ENCODE measurements at places on chromosomes 5 and 9. TPM values are rescaled to one million over a fixed set of nuclear protein-coding genes. Genes with fewer than 3 reads are reported as not detected.

Gene SOHLH1
- polyA plus RNA-seq = not detected

Gene TMEM171
- polyA plus RNA-seq = not detected

Gene WDR31
- polyA plus RNA-seq = 6.8 TPM

Gene ACTBL2
- polyA plus RNA-seq = not detected

Gene TNFSF8
- polyA plus RNA-seq = 16.9 TPM

Gene POU5F2
- polyA plus RNA-seq = 0.03 TPM

Gene SPINK6
- not detected for polyA plus RNA-seq

Gene PCDHA10
- 0.67 TPM for polyA plus RNA-seq

Gene CMBL
- polyA plus RNA-seq = 20.9 TPM

Gene DELE1
- polyA plus RNA-seq = 144 TPM

Gene ADAMTS19
- 1.3 TPM for polyA plus RNA-seq

Gene C9orf85
- polyA plus RNA-seq = 21.4 TPM

Gene BASP1
- polyA plus RNA-seq = 39.2 TPM

Gene CDX1
- 0.25 TPM for polyA plus RNA-seq

Gene MARVELD2
- 18.3 TPM for polyA plus RNA-seq

Gene LTC4S
- polyA plus RNA-seq = 4.4 TPM

Gene NEK6
- polyA plus RNA-seq = 42.1 TPM

Gene FIBCD1
- 1.6 TPM for polyA plus RNA-seq

Gene OTP
- not detected for polyA plus RNA-seq

Gene SVEP1
- polyA plus RNA-seq = 31.9 TPM
